Erythroblast (primary cell): ENCODE measurements at places on chromosomes 13 and 19.
A peak's percentile ranks its signal among the peaks of the same experiment; 100 is the strongest.

DNA sequence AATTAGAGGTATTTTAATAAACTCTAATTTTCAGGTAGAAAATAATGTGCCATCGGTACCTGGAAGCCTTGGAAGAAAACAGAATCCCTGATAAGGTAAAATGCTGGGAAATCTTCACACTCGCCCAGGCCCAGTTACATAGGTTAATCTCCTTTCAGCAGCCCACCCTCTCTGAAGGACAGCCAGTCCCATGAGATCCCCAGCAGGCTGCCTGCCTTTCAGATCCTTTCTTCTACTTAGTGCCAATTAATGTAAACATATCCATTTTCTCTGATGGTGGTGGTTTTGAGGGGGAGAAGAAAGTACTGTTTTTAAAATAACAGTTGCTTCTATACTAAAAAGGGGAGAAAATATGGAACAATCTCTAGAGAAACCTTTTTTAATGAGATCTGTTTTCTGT, 12.2 kb downstream of the SMAD9 start:
- no peak for DNase-seq

DNA sequence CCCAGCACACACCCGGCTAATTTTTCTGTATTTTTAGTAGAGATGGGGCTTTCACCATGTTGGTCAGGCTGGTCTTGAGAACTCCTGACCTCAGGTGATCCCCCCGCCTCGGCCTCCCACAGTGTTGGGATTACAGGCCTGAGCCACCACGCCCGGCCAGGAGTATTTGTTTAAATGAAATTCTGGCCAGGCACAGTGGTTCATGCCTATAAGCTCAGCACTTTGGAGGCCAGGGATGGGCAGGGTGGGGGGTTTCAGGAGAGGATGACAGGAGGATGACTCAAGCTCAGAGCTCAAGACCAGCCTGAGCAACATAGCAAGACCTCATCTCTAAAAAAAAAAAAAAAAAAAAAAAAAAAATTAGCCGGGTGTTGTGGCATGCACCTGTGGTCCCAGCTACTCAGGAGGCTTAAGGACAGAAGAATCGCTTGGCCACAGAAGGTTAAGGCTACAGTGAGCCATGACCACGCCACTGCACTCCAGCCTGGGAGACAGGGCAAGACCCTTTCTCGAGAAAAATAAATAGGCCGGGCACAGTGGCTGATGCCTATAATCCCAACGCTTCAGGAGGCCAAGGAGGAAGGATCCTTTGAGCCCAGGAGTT, 8.2 kb upstream of the DHDH start:
- DNase-seq = no peak

DNA sequence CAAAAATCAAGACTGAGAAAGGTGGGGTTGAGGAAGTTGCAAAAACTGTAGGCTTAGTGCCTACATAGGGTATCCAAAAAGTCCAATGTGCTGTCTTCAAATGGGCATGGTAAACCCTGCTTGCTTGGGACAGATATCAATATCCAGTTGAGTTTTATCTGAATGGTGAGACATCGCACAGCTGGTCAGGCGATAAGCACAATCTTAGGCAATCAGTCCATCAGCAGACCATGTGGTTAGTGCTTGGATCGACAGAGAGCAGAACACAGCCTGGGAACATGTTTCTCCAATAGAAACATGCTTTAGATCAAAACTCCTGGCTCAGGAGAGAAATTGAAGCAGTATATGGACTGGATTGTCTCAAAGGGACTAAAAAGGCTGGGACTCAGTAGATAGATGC, 151.3 kb upstream of the IPO5 start:
- peak; percentile 91 for DNase-seq

DNA sequence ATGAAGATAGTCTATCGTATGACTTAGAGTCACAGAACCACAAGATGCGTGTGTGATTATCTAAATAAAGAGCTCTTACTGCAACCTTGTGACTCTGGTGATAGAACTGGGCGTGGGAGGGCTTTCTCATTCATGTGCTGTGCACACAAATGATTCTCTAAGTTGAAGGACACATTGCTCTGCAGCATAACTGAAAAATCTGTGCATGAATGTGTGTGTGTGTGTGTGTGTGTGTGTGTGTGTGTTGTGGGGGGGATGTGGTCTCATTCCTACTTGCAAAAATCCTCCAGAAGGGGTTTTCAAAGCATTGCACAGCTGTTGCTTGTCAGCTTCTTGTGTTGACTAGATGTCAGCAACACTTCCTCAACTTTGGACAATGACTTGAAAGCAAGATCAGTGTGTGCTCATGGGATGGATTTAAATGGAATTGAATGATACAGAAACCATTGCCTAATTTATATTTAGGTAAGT, 22.4 kb downstream of the LRCH1 start:
- DNase-seq = peak; percentile 77

GRCh38 chr13:34265046-34265679, 447.2 kb downstream of the RFC3 start:
- DNase-seq = no peak

DNA sequence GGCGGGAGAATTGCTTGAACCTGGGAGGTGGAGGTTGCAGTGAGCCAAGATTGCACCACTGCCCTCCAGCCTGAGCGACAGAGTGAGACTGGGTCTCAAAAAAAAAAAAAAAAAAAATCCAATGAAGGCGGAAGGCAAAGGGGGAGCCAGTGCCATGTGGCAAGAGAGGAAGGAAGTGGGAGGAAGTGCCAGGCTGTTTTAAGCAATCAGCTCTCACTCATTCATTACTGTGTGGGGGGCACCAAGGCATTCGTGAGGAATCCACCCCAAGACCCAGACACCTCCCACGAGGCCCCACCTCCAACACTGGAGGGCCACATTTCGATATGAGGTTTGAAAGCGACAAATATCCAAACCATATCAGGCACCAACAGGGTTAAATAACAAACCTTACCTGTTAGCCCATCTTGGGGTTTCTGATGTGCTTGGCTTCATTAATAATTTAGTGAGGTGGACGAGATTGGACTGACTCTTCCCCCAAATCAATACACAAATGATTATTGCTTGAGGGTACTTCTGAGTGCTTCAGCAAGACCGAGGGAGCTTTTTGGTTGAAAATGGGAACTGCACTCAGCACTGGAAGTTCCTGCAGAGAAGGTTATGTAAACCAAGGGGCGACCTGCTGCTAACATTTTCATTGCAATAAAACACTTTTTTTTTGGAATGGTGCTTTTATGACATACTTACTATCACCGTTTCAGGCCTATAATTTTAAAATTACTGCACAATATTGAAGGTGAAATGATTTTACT, 7.5 kb upstream of the LRP3 start:
- no peak for DNase-seq

- DNase-seq = peak; percentile 84
These were observed 10.6 kb upstream of the UBE2S start for GRCh38 chr19:55418185-55418584.
